ENCODE measurements at places on chromosomes 1 and 21.

DNA sequence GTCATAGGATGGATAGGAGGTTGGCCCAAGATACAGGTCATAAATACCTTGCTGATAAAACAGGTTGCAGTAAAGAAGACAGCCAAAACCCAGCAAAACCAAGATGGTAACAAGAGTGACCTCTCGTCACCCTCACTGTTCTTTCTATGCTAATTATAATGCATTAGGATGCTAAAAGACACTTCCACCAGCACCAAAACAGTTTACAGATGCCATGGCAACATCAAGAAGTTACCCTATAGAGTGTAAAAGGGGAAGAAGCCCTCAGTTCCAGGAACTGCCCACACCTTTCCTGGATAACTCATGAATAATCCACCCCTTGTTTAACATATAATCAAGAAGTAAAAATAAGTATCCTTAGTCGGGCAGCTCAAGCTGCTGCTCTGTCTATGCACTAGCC lies 671.9 kb downstream of the PTPRC start:
- DNase-seq, result no peak

GRCh38 chr1:40732756-40733301 lies 41.3 kb downstream of the NFYC start:
- no peak for DNase-seq

- no peak for DNase-seq
Observed at GRCh38 chr1:192550922-192551534, 24.5 kb upstream of the RGS1 start.

- DNase-seq, result no peak
Observed at GRCh38 chr1:19153169-19153568, 56.9 kb downstream of the UBR4 start.

DNA sequence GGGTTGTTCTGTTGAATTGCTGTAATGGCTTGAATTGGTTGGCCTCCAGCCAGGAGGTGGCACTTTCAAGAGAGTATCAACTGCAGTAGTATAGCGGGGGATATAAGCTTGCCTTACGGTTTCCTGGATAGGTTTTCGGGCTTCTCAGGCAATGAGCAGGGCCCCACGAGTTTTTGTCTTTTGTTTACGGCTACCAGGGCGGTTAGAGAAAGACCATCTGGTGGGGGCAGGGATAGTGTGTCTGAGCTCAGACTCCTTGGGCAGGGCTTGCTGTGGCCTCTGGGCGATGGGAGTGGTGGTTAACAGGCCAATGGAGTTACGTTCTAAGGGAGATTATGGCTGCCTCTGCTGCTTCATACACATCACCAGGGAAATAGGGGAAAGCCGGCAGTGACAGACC lies 62.8 kb downstream of the DTL start:
- no peak for DNase-seq

DNA sequence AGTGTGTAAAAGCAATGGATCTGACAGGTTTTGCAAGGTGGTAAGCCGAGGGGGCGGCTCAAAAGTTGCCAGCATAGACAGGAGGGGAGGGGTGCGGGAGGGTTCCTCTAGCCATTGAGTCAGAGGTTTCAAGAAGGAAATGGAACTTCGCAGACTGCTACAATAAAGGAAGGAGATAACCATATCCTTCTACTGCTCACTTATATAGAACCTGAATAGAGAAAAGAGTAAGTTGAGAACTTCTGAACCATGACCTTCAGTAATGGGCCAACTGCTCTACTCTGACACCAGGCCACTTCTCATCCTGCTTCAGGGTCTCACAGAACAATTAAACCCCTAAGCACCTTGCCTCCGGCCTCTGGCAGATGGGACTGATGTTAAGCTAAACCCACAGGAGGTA lies 26.3 kb upstream of the BCAR3 start:
- peak; percentile 7 for DNase-seq

DNA sequence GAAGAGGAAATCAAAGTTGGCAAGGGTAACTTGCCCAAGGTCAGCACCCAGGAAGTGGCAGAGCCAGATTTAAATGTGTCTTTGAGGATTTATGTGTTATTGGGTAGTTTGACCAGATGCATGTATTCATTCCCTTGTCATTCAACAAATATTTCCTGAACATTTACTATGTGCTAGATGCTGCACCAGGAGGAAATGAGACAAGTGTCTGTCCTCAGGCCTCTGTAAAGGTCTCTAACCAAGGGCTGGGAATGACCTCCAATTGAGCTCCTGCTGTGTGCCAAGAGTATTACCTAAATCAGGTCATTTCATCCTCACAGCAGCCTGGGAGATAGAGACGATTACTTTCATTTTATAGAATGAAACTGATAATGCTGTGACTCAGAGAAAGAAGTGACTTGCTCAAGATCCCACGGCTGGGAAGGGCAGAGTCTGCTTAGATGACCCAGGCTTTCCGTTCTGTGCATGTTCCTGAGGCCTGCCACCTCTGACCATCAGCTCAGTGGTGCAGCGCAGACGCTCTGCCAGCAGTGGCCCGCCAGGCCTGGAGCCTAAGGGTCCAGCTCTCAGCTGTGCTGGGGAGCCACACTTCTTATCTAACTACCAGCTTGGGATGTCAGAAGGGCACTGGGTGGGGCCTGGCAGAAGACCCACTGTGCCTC lies 3.5 kb upstream of the TTC22 start:
- no peak for DNase-seq

GRCh38 chr1:54109129-54110090 lies 43.4 kb downstream of the CDCP2 start:
- DNase-seq, result no peak

- DNase-seq, result no peak
Observed at GRCh38 chr1:228740543-228741317, 5.5 kb downstream of the RHOU start.

GRCh38 chr1:215635827-215636226 lies 68.7 kb downstream of the KCTD3 start:
- DNase-seq, result no peak

- DNase-seq, result no peak
Observed at GRCh38 chr1:47725000-47725473, 272.1 kb downstream of the TRABD2B start.

DNA sequence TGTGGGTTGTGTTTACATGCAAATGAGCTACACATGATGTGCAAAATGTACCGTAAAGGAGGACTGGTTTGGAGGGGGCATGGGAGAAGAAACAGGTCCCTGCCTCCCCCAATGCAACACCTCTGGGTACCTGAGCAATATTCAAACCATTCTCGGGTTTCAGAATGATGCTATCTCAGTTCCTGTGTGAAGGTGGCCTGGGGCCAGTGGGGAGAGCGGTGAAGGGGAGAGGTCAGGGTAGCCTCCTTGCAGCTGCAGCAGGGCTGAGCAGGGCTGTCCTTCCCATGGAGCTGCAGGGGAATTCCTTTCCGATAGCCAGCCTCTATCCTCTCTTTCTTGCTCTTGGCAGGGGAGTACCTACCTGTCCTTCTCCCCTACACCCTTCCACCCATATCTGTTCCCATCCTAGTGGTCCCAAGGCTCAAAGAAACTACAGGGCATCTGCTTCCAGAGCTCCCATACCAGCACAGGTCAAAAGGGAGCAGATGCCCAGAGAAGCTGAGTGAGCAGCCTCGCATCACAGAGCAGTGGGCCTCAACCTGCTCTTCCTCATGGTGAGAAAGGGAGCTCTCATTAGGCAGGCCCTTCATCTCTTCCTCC lies 11.9 kb downstream of the MEF2D start:
- no peak for DNase-seq

DNA sequence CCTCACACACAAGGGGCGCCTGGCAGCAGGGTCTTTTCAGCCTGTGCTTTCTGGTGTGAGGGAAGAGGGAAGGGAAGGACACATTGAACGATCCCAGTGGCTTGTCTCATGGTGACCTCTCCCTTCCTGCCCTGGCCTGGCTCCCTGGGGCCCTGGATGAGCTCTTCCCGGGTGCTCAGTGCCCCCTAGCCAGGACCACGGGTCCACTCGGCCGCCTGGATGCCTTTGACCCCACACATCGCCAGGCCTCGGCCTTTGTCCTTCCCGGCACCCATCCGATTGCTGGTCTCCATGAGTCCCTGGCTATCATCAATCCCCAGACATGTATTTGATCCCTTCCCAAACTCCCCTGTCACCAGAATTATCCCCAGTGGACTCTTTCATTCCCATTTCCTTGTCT lies 6.0 kb upstream of the TFF3 start:
- no peak for DNase-seq
